ENCODE measurements at places on chromosomes 3 and 15. TPM values are rescaled to one million over a fixed set of nuclear protein-coding genes. Genes with fewer than 3 reads are reported as not detected.

GRCh38 chr15:34768530-34768929 lies 13.7 kb upstream of the GJD2 start:
- DNase-seq, result no peak

- no peak for DNase-seq
Measured at GRCh38 chr15:45165536-45165935, 22.2 kb downstream of the SHF start.

Gene MEX3B
- total RNA-seq, result 0.59 TPM

Gene GOLGA6D
- total RNA-seq, result not detected

Gene CDHR4
- total RNA-seq, result not detected

Measured in activated T-helper 1 cell treated with anti-CD3 and anti-CD28 coated beads, Interleukin-12 subunit alpha, Interleukin-12 subunit beta, Interleukin-2, Interleukin-4 antibody, amounts not matched to agents 30 ng/mL and 10 ng/mL and 1 ng/mL, durations not matched to agents 14 hours and 24 hours and 36 hours (primary cell).